IMR-90 (cell line): ENCODE measurements at places on chromosomes 12 and 14.

- no peak for DNase-seq
Observed at GRCh38 chr12:79508622-79509021, 182.1 kb downstream of the PAWR start.

- DNase-seq: peak; percentile 35
Observed at GRCh38 chr14:105192866-105193731, 12.0 kb upstream of the NUDT14 start.

GRCh38 chr12:92778525-92778924 is 75.7 kb downstream of the PLEKHG7 start:
- DNase-seq: no peak

GRCh38 chr14:34665785-34666435 is 36.0 kb upstream of the SNX6 start:
- peak; percentile 96 for DNase-seq

DNA sequence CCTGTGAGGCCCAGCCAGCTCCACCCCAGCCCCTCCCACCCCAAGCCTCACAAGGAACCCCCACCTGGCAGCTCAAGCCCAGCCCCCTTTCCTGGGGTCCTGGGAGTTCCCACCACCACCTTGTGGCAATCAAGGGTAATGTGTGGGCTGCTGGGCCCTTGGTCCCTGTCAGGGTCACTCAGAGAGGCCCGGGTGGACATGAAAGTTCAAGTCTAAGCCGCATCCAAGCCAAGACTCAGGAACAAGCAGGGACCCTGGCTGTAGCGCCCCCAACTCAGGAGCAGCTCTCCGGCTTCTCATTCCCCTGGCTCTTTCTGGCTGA is 106.4 kb upstream of the C14orf180 start:
- DNase-seq: no peak

DNA sequence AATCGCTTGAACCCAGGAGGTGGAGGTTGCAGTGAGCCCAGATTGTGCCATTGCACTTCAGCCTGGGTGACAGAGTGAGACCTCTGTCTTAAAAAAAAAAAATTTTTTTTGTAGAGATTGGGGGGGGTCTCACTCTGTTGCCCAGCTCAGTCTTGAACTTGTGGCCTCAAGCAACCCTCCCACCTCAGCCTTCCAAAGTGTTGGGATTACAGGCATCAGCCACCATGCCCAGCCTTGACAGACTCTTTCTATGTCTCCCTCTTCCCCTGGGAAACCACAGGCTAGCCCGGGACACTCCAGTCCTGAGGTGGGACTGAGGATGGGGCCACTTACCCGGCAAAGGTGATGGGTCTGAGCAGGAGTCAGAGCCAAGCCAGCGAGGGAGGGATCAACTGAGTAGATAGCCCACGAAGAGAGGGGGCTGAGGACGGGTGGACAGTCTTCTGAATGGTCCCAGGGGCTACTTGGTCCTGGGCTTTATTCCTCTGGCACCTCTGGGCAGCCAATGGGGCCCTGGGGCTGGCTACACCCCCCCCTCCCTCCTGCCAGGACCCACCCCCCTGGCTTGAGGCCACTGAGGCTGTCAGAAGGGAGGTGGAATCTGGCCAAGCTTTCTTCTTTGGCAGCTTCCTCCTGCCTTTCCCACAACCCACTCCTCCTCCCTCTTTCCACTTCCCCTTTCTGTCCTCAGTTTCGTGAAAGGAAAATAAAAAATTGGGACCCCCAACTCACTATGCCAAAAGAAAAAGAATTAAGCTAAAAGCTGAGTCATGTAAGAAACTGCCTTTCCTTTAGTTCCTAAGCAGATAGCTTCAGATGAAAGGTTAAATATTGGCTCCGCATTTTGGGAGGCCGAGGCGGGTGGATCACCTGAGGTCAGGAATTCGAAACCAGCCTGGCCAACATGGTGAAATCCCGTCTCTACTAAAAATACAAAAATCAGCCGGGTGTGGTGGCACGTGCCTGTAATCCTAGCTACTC is at the start of gene SDS:
SDS (minus strand) TSS at position 453 of the 981 bp plus-strand sequence. CDS start 4,179 bp downstream, outside the sequence.
- peak; percentile 24 for DNase-seq

DNA sequence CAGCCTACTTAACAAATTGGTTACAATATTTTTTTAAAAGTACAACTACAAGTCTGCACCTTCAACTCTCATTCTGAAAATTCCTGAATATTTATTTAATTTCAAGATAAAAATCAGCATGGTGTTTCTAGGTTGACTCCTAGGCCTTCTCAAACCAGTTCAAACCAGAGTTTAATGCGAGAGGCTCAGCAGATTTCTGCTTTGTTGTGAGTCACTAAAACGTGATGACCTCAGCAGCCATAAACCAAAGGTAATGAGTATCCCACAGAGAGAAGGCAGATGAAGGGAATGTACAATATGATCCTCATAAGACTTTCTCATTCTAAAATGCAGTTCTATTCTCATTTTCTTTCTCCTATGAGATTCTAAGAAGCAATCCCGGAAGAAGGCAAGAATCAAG is 1.5 kb downstream of the PRDM4 start:
- peak; percentile 90 for DNase-seq
